AG04450 (cell line): ENCODE measurements at places on chromosomes 11 and 22.

DNA sequence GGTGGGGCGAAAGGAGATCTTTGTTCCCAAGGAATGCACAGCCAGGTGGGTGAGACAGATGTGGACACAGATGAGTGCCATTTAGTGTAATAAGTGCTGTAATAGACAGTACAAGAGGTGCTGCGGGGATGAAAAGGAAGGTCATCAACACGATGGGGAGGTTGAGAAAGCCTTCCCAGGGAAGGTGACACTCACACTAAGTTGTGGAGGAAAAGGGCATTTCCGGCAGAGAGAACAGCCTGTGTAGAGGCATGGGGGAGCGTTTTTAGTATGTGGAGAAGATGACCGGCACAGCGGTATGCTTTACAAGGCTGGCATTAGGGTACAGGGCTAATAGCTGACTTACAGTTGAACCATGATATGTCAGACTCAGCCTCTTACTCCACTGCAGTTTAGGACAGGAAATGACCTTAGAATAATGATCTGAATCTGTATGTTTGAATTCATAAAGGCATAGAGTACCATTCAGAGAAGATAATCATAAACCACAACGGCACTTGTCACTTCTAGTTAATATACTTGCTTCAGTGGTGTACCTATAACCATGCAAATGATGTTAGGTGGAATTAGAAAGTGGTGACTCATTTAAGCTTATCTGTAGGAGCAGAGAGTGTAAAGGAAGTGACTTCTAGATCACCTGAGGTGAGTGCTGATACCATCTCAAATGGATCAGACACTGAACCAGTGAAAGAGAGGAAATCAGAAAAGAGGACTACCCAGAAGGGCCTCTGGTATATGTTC is 60.6 kb downstream of the FAM83F start:
- DNase-seq: no peak

GRCh38 chr11:67345247-67345919 is 8.0 kb downstream of the POLD4 start:
- no peak for DNase-seq

DNA sequence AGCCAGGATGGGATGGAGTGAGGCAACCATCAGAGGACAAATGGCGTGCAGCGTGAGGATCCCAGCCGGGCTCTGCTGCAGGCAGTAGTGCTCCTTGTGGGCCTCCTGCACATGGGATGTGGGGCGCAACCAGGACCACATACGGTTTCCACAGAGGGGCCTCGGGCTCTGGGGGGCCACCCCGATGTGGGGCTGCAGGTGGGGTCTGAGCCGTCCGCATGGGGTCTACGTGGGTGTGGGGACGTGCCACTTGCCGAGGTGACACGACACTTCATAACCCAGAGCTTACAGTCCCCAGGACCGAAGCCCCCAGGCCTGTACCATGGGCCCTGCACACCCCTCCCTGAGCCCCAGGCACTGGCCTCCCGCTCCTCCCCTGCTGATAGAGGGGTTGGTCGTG is 10.8 kb downstream of the TTLL8 start:
- DNase-seq: no peak

DNA sequence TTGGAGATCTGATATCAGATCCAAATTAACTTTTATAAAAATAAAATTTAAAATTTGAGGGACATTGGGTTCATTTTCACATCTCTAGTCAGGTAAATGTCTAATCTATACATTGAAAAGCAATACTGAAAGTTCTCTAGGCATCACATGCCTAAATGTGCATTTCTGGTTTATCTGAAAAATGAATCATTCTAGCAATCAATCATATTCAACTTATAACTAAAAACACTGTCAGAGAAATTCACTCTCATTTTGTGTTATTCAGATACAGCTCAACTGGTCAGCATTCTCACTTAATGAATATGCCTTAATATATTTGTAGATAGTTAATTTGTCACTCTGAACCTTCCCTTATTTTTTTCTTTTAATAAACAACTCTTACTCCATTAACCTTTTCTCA is 243.2 kb downstream of the CASP12 start:
- DNase-seq: no peak

DNA sequence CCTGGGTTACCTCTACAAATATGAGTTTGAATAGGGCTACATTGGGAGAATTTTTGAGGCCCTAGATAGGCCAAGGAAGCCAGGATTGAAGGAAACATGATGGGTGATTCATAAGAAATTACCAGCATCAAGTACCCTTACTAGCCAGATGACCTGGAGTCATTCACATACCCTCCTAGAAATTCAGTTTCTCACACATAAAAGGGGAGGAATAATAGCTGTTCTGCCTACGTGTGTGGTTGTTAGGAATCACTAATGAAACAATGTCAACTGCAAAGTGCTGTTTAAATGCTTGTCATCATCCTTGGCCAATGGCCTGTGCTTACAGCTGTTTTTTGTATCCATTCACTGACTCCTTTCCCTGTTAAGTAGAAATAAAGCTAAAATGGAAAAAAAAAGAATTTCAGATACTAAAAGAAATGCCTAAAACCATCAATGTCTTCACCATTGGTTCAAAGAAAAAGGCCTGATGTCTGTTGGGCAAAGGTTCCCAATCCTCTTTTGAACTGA is 114.4 kb downstream of the NCAM1 start:
- no peak for DNase-seq
